Stimulated activated CD4-positive, alpha-beta T cell treated with anti-CD3 and anti-CD28 coated beads, Interleukin-2, amount 100 ng/mL, for 4 hours (primary cell): ENCODE measurements at places on chromosomes 7 and 10.

- DNase-seq, result no peak
These were observed 53.7 kb downstream of the C1GALT1 start for GRCh38 chr7:7236041-7236440.

- peak; percentile 85 for DNase-seq
These were observed 55.9 kb downstream of the PWWP2B start for GRCh38 chr10:132452651-132453469.

GRCh38 chr10:194281-194680, 59.0 kb downstream of the ZMYND11 start:
- DNase-seq, result no peak

DNA sequence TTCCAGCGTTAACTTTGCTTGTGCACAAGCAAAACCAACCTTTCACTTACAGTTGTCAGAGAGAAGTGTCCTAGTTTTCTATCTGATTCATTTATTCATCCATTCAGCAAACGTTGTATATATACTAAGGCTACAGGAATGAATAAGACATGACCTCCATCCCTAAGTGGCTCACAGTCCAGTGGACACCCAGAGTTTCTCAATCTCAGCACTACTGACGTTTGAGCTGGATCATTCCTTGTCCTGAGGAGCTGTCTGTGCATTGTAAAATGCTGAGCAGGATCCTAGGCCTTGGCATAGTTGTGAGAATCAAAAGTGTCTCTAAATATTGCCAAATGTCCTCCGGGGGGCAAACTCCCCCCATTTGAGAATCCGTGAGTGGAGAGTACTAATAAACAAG, 166.7 kb upstream of the PRKCQ start:
- no peak for DNase-seq
